ENCODE measurements at places on chromosomes 2 and 18. TPM values are rescaled to one million over a fixed set of nuclear protein-coding genes. Genes with fewer than 3 reads are reported as not detected.

GRCh38 chr18:28466204-28466603 is 289.3 kb upstream of the CDH2 start:
- DNase-seq, result no peak

- DNase-seq, result no peak
Observed at GRCh38 chr2:137380610-137381009, 583.7 kb upstream of the HNMT start.

Gene AKAIN1
- not detected for polyA plus RNA-seq

Gene TMEM247
- polyA plus RNA-seq, result not detected

Gene PLCL1
- 0.25 TPM for polyA plus RNA-seq
